ENCODE measurements at places on chromosomes 5 and 9.

- no peak for DNase-seq
Measured at GRCh38 chr5:133935667-133935940, 32.8 kb downstream of the C5orf15 start.

- peak; percentile 24 for DNase-seq
Measured at GRCh38 chr5:170393235-170393634, 4.1 kb upstream of the KCNMB1 start.

DNA sequence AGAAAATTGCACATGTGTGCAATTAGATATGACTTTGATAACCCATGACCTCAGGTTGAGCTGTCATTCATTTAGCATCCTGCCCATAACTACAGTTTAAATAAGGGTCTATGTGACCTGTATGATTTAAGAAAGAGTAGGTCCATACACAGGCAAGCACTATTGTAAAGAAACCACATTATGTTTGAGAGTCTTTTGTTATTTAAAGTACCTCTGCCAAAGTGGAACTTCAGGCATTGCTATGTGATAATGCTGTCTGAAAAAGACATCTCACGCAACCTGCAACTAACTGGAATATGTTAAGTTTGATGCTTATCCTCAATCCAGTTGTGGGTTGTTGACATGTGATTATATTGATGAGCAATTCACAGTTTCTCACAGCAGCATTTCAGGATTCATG, 317.0 kb downstream of the TMEM161B start:
- DNase-seq: no peak

DNA sequence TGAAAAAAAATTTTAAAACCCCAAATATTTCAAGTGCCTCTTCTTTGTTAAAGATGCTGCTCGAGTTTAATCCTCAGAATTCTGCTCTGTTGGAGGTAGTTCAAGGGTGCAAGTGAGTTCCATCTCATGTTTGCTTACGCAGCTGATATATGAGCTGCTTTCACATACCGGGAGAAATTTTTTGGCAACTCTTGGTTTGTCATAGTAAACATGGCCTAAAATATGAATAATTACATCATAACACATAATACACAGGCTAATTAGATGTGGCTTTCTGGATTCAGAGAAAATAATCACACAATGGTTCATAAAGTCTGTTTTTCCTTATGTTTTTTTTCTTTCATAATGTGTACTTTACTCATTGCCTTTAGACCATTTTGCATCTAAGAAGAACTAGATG, 1134.1 kb downstream of the PTPRD start:
- DNase-seq: no peak

- no peak for DNase-seq
Measured at GRCh38 chr5:60092671-60093422, 199.3 kb upstream of the PDE4D start.

GRCh38 chr5:33738967-33739366, 152.8 kb downstream of the ADAMTS12 start:
- no peak for DNase-seq

DNA sequence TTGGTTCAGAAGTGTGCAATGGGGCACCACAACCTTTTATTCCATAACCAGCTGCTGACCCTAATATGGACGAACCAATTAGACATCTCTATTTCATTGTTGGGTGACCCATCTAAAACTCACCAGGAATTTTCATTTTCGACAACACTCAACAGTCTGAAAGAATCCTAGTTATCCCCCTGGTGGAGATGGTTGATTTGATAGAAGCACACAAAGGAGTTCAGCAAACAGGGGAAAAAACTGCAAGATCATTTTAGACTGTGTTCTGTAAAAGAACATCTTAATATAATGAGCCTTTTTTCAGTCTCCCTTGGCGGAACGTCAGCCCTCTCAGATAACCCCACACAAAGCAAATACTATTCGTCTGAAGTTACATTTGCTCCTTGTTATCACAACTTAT, 367.4 kb downstream of the KIAA0825 start:
- no peak for DNase-seq

DNA sequence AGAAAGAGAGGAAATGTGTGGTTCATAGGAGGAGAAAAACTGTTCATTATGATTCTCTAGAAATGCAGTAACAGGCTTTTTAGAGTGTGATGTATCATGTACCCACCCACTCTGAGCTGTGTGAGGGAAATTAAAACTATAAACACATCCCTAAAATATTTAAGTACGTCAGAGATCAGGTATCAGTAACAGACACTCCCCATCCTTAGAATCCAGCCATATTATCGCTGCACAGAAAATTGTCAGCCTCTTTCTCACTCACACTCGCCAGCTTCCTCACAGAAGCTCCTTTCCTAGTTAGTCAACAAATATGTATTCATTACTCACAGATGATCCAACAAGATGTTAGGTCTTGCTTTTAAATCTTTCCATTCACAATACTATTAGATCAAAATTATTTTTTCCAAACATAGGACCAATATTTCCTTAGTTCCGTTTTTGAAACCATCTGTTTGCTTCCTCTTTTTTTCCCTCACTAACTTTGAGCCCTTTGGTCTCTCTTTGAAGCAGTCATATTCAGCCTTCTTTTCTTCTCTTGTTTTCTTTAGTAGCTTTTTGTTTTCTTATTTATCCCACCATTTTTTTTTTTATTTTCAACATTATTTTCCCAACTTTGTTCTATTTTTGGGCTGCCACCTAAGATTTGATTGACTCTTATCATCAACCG, 13.6 kb upstream of the MAST4 start:
- no peak for DNase-seq

DNA sequence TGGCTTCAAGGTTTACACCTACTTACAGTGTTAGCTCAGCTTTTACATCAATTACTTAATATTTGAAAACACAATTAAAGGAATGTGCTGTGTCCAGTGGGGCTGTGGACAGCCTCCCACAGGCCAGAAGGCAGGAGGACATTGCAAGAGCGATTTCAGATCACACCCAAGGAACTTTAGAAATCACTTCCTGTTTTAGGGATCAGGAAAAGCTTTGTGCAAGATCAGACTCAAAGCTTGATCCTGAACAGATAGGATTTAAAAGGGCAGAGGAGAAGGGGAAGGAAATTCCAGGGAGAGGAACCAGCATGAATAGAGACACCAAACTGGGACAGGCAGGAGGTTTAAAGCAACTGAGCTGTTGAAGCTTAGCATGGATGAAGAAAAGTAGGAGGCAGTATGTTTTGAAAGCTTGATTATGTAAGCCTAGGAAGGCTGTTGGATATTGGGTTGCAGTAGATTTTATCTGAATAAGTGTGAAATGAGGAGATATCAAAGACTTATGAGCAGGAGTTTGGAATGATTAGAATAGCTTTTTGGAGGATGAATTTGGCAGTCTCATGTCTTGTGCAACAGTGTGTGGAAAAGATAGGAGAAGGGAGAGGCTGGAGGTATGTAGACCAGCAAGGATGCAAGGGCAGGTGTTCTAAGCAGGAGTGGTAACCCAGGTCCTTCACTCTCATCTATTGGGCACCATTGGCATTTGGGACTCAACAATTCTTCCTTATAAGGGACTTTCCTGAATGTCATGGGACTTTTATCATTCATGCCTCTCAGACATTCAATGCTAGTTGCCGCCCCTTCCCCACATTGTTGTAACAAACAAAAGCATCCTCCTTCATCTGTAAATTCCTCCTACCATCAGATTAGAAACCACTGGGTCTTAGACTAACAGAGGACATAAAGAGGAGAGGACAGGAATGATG, 123.5 kb downstream of the TARS1 start:
- no peak for DNase-seq

GRCh38 chr9:112819635-112820496, 69.3 kb downstream of the SNX30 start:
- DNase-seq: no peak

GRCh38 chr9:34572092-34572491, 17.4 kb downstream of the CNTFR start:
- DNase-seq: no peak

DNA sequence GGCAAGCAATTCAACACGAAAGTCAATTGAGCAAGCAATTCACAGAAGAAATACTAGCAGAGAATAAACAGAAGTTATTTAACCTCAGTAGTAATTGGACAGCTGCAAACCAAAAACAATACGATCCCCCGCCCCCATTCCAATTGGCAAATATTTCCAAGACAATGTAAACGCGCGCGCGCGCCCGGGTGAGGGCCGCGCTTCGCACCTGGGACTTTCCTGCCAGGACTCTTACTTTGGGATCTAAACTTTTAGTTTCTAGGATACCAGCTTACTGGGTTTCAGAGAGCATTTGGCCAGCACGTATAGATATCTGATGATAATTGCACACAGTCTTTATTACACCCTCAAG, 8.6 kb downstream of the RUFY1 start:
- DNase-seq: peak; percentile 19

DNA sequence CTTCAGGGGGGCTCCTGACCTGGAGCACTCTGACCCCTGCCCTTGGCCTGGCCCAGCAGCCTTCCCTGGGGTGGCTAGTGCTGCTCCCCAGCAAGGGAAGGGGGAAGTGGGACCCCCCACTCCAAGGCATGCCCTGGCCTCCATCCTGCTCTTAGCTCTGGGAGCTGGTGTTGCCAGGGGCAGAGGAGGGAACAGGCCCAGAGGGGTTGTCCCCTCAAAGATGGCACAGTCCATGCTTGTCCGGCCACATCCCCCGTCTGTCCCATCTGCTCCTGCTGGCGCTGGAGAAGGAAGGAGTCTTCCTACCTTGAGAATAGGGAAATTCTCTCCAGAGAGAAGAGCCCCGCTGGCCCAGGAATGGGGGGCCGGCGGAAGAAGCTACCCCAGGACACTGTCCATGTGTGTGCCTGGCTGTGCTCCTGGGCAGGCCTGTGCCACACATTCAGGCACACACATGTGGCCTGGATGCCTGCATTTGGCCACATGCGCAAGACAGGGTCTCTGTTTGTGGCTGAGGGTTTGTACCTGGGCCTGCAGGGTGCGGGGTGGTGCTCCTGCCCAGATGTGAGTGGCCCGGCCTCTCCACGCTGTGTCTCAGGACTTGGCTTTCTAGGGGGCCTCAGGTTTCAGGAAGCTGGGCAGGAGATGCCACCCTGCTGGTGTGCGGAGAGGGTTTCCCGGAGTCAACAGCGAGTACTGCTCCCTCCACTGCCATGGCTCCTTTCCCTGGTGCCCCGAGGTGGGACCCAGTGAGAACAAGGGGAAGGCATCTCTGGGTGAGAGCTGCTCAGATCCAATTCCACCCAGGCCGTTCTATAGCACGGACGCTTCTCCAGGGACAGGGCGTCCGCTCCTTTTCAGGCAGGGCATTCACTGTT, 247.1 kb downstream of the PBX3 start:
- DNase-seq: no peak

GRCh38 chr5:1336106-1336561, 8.8 kb downstream of the CLPTM1L start:
- no peak for DNase-seq

DNA sequence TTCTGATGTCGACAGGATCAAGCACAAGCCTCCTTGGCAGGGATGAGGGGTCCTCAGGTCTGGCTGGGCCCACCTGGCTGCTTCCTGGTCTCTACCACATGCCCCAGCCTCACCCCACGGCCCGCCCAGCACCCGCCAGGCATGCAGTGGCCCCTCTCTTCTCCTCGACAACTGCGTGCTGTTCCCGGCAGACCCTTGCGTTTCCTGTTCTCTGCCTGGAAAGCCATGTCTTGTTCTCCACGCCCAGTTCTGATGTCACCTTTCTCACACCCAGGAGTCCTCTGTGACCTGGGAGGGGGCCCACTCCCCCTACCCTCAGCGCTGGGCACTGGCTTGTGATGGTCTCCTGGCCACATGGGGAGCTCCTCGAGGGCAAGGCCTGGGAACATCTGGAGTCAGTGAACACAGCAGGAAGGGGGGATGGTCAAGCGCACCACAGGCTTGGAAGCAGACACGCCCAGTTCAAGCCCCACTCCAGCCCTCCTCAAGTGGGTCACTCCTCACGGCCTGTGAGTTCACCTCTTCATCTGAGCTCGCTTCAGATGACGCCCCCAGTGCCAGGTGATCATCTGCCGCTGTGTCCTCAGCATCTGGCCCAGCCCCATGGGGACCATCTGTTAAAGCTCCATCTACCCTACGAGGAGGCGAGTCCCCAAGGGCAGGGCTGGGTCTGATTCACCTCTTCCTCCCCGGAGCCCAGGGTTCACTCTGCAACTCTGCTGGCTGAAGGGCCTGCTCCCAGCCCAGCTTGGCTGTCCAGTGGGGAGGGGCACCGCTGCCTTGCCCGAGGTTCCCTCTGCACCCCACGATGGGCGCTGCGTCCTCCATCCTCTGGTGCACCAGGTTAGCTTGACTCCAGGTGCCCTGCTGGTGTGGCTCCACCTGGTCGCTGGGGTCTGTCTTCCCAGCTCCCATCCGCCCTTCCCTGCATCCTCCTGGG, 133.2 kb upstream of the PHYKPL start:
- no peak for DNase-seq

GRCh38 chr9:131277910-131278701, 1.8 kb upstream of the FAM78A start:
- DNase-seq: peak; percentile 75

GRCh38 chr5:171570244-171570825, 150.9 kb downstream of the FGF18 start:
- DNase-seq: no peak

DNA sequence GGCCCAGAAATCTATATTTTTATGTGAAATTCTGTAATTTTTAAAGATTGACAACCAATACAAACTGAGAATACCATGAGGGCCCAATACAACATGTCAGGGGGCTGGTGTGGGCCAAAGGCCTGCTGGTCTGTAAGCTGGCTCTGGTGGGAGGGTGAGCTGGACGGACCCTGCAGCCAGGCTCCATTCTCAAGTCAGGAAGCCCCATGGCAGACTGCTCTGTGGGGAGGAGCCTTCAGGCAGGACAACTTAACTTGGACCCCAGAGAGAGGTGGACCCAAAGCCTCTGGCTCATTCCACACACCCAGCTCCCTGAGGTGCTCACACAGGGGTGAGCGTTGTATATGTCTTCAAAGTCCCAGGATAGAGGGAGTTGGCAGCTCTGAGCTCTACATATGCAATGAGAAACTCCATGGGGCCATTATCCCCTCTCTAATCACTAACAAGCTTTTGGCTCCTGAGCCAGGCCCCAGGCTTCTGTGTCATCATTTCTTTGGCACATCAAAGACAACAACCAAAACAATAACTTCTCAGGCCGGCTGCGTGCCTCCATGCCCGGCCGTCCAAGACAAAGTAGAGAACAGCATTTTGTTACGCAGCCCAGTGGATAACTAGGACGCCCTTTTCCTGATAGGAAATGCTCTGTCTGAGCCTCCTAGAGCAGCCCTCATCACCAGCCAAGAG, 6.4 kb downstream of the SEPTIN8 start:
- no peak for DNase-seq

GRCh38 chr9:115978659-115979096, 174.9 kb upstream of the PAPPA start:
- no peak for DNase-seq

- DNase-seq: no peak
Measured at GRCh38 chr5:13250464-13251291, 693.8 kb downstream of the DNAH5 start.

- DNase-seq: no peak
Measured at GRCh38 chr5:43063721-43064171, 23.6 kb upstream of the ANXA2R start.

GRCh38 chr5:95194856-95195255, 90.0 kb downstream of the MCTP1 start:
- no peak for DNase-seq

DNA sequence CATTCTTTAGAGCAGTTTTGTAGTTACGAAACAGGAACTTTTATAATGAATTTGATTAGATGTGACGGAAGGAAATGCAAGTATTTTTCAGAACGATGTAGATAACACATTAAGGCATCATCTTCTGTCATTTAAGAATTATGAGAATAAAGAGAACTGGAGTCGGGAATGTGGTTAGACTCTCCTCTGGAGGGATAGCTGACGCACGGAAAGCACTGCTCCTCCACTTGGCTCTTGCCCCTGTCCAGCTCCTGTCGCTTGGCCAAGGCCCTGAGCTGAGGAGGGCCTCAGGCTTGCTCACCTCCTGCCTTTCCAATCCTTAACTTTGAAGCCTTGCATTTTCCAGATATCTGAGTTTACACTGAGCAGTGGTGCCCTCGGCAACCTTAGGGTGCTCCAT, 60.5 kb downstream of the MAP1B start:
- DNase-seq: no peak

Measured in activated naive CD8-positive, alpha-beta T cell treated with anti-CD3 and anti-CD28 coated beads, Interleukin-2, amount 50 U/mL, for 24 hours (primary cell).